ENCODE measurements at places on chromosomes 5 and 9.

- DNase-seq = no peak
Measured at GRCh38 chr9:135601988-135602387, 37.4 kb downstream of the GLT6D1 start.

DNA sequence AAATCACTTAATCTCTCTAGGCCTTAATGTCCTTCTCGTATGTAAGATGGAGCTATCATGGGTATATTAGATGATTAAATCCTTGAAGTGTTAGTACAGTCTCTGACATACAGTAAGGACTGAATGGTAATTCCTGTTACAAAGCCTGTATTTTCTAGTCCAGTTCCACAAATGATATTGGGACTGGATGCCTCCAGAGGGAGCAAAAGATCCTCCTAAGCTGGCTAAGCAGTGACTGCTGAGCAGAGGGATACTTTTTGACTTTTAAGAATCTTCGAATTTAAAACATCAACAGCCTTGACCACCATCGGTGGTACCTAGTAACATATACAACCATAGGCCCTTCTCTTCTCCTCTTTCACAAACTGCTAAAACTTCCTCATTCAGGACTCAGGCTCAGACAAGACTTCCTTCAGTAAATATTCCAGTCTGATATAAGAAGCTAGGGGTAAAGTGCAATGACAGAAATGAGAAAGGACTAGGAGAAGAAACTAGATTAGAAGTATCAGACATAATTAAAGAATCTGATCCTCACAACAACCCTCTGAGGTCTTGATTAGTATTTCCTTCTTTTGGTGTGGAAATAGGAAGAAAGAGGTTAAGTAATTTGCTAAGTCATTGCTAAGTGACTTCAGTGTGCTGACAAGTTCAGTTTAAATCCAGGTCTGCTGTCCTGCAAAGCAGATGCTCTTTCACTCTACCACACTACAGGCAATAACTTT is 13.9 kb downstream of the PTAR1 start:
- DNase-seq = no peak

GRCh38 chr5:57650360-57651069 is 167.9 kb upstream of the ACTBL2 start:
- no peak for DNase-seq

DNA sequence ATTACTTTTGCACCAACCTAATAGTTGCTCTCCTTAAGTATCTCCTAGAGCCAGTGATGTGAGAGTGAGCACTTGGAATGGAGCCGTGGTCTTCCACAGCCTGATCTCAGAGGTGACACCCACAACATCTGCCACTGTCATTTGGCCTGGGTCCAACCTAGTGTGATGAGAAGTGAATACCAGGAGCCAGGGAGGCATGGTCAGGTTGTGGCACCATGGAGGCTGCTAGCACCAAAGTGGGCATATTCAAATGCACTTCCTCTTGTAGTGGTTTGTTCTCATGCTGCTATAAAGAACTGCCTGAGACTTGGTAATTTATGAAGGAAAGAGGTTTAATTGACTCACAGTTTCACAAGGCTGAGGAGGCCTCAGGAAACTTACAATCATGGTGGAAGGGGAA is 22.6 kb upstream of the CEP72 start:
- DNase-seq = no peak

GRCh38 chr9:134099123-134099761 is 31.4 kb upstream of the BRD3 start:
- peak; percentile 21 for DNase-seq

GRCh38 chr9:109967651-109968642 is 187.9 kb downstream of the PALM2AKAP2 start:
- no peak for DNase-seq

GRCh38 chr5:10831419-10831818 is 70.4 kb upstream of the DAP start:
- no peak for DNase-seq

DNA sequence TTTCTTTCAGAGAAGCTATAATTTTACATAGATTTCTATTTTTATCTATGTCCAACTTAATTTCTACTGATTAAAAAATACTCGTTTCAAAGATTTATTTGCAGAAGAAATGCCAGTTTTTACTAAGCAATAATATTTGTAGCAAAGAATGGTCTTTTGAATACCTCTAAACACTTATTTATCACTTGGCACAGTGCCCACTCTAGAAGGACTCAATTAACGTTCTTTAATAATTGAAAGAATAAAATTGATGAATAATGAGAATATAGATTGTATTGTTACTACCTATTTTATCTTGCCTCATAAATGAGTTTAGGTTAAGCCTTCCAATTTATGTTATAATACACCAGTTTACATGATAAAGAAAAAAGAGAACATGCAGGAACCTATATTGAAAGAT is 889.7 kb upstream of the CDH9 start:
- no peak for DNase-seq

- no peak for DNase-seq
Measured at GRCh38 chr5:116374434-116374852, 200.2 kb downstream of the SEMA6A start.

- no peak for DNase-seq
Measured at GRCh38 chr9:99592834-99593574, 228.7 kb upstream of the NR4A3 start.

- DNase-seq = peak; percentile 54
Measured at GRCh38 chr5:143002459-143003327, 232.5 kb downstream of the ARHGAP26 start.

DNA sequence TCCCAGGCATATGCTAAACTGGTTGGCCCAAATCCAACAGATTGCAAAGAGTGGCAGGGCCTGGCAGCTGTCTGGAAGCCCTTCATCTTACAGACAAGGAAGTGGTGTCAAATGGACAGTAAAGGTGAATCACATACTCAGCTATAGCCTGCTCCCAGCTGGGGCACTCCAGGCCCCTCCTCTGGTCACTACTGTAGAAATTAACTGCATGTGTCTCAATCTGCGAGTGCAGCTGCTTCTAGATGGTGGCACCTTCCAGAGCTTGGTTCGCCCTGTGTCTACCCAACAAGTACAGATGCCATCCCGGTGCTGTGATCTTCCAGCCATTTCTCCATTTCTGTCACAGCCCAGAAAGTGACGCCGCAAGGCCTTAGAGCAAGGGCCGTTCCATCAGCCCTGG is 50.2 kb downstream of the OTULIN start:
- DNase-seq = no peak

GRCh38 chr5:111364992-111365391 is 140.8 kb downstream of the CAMK4 start:
- DNase-seq = no peak

DNA sequence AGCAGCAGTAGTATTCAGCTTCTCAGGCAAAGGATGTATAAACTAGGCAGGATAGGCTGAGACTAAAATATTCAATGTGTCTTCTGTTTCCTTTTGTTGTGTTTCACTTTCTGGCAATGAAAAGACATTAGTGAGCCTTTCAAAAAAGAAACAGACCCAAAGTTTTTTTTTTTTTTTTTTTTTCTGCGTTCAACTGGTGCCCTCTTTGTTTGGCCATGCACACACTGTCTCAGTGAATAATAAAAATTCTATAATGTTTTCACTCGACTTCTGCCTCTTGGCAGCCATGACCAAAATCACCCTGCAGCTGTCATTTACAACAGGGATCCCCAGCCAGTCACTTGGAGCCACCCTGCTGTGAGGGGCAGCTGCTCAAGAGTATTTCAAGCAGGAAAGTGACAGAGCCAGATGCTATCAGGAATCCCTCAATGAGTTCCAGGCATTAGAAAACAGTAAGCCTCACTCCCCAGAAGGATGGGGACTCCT is 44.0 kb upstream of the MAN2A1 start:
- DNase-seq = no peak

- no peak for DNase-seq
Measured at GRCh38 chr9:120935383-120935857, 8.8 kb upstream of the TRAF1 start.

DNA sequence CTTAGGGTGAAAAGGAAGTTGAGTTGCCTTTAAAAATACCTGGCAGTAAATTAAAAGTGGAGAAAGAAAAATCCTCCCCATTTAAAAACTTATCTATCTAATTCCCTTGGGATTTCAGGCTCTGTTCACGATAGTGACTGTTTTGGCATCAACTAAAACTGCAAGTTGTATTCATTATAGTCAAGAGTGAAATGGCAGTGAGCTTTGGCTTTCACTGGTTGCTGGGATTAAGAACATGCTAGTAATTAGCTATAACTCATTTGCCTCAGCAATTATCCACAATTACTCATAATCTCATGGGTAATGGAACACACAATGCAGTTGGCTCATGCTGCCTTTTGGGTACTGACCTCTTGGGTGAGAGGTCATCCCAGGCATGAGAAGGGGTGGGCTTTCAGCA is 250.1 kb downstream of the GAS1 start:
- DNase-seq = no peak

DNA sequence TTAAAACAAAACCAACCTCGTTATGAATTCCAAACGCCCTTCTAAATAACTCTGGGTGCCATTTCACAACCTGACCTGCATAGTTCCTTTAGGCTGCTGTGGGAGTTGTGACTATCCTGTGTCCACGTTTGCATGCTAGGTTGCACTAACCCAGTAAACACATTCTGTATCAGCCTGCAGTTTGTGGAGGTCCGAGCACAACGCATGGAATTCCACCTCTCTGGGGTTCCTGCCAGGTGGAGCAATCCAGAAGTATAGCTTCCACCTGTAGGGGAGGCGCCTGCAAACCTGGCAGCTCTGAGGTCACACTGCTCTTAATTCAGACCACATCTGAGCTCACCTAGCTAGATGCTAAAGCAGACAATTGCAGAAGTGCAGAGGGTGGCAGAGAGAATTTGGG is 57.2 kb downstream of the MARCHF3 start:
- DNase-seq = no peak

GRCh38 chr5:40832345-40832744 is 2.7 kb downstream of the RPL37 start:
- DNase-seq = no peak

DNA sequence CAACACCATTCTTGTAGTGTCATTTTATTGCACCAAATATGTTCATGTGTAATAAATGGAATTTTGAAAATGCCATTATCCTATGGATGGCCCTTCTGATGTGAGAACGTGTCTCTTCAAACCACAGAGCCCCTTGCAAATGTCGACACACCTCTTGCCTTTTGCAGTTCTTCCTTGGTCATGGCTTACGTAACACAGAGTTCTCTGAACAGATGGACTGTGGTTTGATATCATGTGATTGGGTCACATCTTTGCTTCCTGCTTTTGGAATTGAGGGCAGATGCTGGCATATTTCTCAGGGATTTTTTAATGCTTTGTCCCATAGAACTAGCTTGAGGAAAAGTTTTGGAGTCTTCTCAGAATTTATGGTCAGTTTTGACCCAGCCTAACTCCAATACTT is 4.6 kb downstream of the TGFBR1 start:
- DNase-seq = no peak

DNA sequence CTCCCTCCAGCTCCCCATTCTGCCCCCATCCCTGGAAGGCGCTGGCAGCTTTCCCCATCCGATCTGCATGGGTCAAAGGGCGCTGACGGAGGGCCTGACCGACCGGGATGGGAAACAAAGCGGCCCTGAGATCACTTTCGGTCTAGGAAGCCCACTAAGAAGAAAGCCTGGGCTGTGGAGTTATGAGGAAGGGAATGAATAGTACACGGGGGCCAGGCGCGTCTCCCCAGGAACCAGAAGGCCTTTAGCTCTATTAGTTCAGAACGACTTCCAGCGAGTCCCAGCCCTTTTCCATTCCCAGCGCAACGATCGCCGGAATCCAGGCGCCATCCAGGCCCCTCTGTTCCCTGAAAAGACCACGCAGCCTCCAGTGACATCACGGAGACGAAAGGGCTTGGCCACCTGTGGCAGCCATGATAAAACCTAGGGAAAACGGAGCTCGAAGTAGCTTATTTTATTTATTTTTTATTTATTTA is 70.1 kb upstream of the CCDC180 start:
- no peak for DNase-seq

DNA sequence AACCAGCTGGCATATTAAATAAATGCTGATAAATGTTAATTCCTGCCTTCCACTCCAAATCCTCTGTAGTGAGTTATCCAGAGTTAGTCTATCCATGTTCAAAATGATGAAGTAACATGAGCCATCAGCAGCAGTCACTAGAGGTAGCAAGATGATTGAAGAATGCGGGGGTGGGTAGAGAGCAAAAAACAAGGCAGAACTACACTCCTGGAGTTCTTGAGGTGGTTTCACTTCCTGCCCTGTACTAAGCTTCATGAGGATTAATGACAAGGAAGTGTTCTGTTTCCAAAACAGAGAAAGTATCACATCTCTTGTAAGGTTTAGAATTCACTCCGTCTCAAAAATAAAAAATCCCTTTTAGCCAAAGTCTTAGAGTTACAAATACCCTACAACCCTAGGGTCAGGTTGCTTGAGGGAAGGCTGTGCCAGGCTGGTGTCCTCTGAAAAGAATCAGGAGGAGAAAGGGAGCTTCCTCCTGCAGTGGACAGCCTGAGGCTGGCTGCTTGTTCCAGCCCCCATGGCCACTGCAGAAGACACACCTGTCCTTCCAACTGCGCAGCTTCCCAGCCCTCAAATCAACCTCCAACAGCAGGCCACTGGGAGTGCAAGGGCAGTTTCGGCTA is 180.2 kb downstream of the DENND1A start:
- no peak for DNase-seq

DNA sequence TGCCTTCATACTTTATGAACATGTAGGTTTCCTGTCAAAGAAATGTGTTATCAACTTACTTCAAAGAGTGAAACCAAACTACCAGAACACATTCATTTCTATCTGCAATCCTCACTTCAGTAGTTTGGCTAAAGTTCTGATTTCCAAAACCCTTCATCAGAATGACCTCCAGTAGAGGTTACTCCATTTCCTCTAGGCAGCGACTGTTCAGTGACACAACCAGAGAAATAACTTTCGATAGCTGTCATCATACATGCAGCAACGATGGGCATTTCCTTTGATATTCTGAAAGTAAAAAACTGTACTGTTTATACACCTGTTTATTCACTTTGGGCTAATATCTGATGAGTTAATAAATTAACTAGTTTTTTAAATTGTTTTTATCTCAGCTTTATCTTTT is 532.5 kb upstream of the IZUMO3 start:
- DNase-seq = no peak

DNA sequence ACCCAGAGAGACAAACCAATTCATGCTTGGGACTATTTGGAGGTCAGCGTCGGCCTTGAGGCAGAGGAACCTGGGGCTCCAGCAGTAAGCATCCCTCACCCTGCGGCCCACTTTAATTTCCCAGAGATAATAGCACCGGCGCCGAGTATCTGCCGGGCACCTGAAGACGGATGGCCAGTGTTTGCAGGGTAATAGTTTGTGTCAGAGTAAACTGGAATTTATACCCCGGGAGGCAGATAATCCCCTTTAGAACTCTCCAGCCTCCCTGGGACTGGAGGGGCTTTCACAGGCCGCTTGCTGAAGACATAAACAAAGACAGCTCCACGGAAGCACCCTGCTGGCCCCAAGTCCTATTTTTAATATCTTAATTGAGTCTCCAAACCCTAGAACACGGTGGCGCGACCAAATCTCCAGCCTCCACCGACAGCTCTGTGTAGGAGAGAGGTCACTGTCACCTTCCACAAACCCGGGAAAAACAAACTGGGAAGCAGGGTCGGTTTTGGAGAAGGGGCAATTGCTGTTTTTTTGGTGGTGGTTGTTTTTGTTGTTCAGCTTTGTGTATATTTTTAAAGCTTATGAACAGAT is 17.4 kb upstream of the FCN1 start:
- DNase-seq = no peak

Measured in stimulated activated CD8-positive, alpha-beta memory T cell treated with anti-CD3 and anti-CD28 coated beads, Interleukin-15, amount 100 ng/mL, for 4 hours (primary cell).